Vagina (tissue), 2 donors: ENCODE measurements at places on chromosomes 3 and 15. TPM values are rescaled to one million over a fixed set of nuclear protein-coding genes. Genes with fewer than 3 reads are reported as not detected.
A peak's percentile ranks its signal among the peaks of the same experiment; 100 is the strongest.

Gene ASB14
- total RNA-seq, result not detected

Gene GOLGA8M
- 10.8 TPM for total RNA-seq

DNA sequence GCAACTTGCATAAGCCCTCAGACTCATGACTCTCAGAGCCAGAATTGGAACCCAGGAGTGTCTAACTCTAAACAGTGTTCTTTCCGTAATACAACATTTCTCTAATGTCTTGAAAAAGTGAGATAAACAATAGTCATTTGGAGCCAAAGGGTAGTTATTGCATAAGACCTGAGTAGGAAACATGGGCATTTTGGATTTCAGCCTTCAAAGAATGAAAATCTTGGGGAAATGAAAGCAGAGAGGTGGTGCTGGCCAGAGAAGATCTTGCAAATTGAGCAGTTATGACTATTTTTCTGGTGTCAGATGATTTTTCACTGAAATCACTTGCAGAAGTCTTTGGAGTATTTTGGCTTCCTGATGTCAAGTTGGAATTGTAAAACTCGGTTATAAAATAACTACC is 379.4 kb downstream of the DIPK2A start:
- H3K27me3 ChIP-seq, result no peaks in the 10 kb centered on the region
- no peak for DNase-seq
- no peak overlapping the region for H3K27ac ChIP-seq
- no peak overlapping the region for H3K4me3 ChIP-seq
- no peaks in the 10 kb centered on the region for H3K4me1 ChIP-seq
- H3K36me3 ChIP-seq, result no peaks in the 10 kb centered on the region

- H3K4me1 ChIP-seq, result peaks cover 17% of the 10 kb centered on the region
- H3K27ac ChIP-seq, result no peak overlapping the region
- no peaks in the 10 kb centered on the region for H3K36me3 ChIP-seq
Observed at GRCh38 chr15:33125894-33126537, 68.5 kb downstream of the FMN1 start.

DNA sequence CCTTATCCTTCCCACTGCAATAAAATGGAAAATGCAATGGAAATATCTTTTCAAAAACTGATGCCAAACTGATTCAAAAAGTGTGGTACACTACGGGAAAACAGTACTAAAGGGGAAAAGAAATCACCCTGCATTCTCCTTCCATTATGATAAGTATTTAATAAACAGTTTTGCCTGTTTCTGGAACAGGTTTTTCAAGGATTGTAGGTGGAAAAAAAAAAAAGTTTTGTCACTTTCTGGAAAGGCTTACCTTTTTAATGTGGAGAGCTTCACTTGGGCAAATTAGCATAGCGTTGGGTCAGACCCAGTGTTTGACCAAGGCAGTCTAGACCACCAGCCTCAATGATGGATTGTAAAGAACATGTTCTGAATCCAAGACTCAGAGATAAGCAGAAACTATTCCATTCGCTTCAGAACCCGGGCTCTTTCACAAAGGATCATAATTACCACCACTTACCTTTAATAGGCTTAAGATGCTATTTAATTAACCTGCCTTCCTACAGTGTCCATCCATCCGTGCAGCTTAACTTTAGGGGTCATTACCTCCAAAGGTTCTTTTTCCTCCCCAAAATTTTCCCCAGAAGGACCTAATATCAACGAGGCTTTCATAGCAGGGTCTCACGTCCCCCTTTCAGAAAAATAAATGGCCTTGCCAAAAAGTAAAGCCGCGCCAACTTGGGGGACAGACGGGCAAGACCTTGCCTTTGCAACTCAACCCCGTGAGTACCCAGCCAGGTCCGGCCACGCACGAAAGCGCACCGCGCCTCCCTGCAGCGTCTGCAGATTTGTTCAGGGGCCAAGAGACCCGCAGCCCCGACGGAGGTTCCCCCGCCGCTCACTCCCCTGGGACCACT is 1.0 kb downstream of the DCBLD2 start:
- H3K4me3 ChIP-seq, result peak overlapping the region; percentile 85
- H3K27me3 ChIP-seq, result no peaks in the 10 kb centered on the region
- no peak for DNase-seq
- H3K4me1 ChIP-seq, result peaks cover 16% of the 10 kb centered on the region
- no peaks in the 10 kb centered on the region for H3K36me3 ChIP-seq
- H3K27ac ChIP-seq, result peak overlapping the region; percentile 86

GRCh38 chr3:151236736-151237135 is 33.7 kb upstream of the GPR171 start:
- no peaks in the 10 kb centered on the region for H3K4me1 ChIP-seq
- no peak overlapping the region for H3K27ac ChIP-seq
- no peak for DNase-seq
- H3K27me3 ChIP-seq, result no peaks in the 10 kb centered on the region
- no peak overlapping the region for H3K4me3 ChIP-seq

Gene LRRC49
- 8.8 TPM for total RNA-seq

Gene ARPC4
- 124 TPM for total RNA-seq

- no peaks in the 10 kb centered on the region for H3K27me3 ChIP-seq
- no peak overlapping the region for H3K4me3 ChIP-seq
- no peaks in the 10 kb centered on the region for H3K36me3 ChIP-seq
- no peak overlapping the region for H3K27ac ChIP-seq
Observed at GRCh38 chr3:102790747-102791325, 356.0 kb downstream of the ZPLD1 start.

Gene ZIC1
- not detected for total RNA-seq

- H3K4me3 ChIP-seq, result no peak overlapping the region
- H3K36me3 ChIP-seq, result peaks cover 6% of the 10 kb centered on the region
- peaks cover 22% of the 10 kb centered on the region for H3K4me1 ChIP-seq
Observed at GRCh38 chr3:129829640-129830039, 63.9 kb downstream of the TMCC1 start.

DNA sequence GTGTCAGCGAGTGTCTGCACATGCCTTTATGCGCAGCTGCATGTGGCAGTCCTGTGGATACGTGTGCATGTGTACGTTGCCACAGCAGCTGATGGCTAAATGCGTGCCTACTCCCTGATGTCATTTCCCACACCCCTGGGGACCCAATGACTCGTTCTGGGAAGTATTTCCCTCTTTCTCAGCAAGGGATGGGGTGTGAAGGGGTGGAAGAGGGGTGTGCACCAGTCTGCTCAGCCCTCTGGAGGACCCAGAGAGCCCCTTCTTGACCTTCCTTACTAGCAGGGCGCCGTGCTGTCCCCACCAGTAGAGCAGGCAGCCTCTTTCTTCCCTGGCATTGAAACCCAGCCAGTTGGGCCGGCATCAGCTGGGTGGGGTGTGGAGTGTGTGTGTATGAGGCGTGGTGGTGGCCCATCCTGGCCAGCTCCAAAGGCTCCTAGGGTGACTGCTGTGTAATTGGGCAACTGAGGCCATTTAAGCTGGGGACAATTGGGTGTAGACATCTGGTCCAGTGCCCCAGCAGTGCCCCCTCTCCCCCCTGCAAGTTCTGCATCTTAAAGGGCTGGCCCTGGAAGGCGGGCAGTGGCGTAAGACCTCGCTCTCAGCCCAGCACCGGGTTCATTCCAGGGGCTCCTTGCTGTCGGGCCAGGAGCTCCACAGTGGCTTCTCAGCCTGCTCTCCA is 19.2 kb downstream of the SNX33 start:
- peak overlapping the region; percentile 91 for H3K27ac ChIP-seq
- DNase-seq, result no peak
- no peaks in the 10 kb centered on the region for H3K27me3 ChIP-seq
- no peak overlapping the region for H3K4me3 ChIP-seq

Gene SCN11A
- not detected for total RNA-seq

- H3K4me3 ChIP-seq, result no peak overlapping the region
- H3K27me3 ChIP-seq, result no peaks in the 10 kb centered on the region
- no peaks in the 10 kb centered on the region for H3K4me1 ChIP-seq
- DNase-seq, result no peak
- no peaks in the 10 kb centered on the region for H3K36me3 ChIP-seq
- H3K27ac ChIP-seq, result no peak overlapping the region
Observed at GRCh38 chr3:128572644-128573105, 77.9 kb downstream of the RPN1 start.

DNA sequence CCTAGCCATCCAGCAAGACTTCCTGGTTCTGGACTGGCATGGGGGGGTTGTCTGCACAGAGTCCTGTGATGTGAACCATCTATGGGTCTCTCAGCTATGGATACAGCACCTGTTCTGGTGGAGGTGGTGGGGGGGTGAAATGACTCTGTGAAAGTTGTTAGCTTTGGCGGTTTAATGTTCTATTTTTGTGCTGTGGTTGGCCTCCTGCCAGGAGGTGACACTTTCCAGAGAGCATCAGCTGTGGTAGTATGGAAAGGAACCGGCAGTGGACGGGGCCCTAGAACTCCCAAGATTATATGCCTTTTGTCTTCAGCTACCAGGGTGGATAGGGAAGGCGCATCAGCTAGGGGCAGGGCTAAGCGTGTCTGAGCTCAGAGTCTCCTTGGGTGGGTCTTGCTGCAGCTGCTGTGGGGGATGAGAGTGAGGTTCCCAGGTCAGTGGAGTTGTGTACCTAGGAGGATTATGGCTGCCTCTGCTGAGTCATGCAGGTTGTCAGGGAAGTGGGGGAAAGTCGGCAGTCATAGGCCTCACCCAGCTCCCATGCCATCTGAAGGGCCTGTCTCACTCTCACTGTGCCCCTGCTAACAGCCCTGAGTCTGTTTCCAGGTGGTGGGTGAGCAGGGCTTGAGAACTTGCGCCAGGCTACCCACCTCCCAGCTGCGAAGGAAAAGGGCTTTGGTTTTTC is 7.1 kb upstream of the LARS2 start:
- peaks cover 7% of the 10 kb centered on the region for H3K4me1 ChIP-seq
- H3K27ac ChIP-seq, result no peak overlapping the region
- H3K36me3 ChIP-seq, result no peaks in the 10 kb centered on the region
- H3K4me3 ChIP-seq, result no peak overlapping the region
- no peaks in the 10 kb centered on the region for H3K27me3 ChIP-seq

Gene DLEC1
- total RNA-seq, result 0.25 TPM

Gene CCR5
- 3.9 TPM for total RNA-seq

Gene SLC28A1
- total RNA-seq, result not detected

Gene EFCC1
- 3.7 TPM for total RNA-seq

GRCh38 chr15:70669006-70669602 is 94.3 kb downstream of the UACA start:
- no peak overlapping the region for H3K27ac ChIP-seq
- peaks cover 4% of the 10 kb centered on the region for H3K4me1 ChIP-seq
- DNase-seq, result no peak
- no peak overlapping the region for H3K4me3 ChIP-seq
- H3K27me3 ChIP-seq, result no peaks in the 10 kb centered on the region

- DNase-seq, result no peak
- H3K4me1 ChIP-seq, result no peaks in the 10 kb centered on the region
- no peaks in the 10 kb centered on the region for H3K27me3 ChIP-seq
- H3K36me3 ChIP-seq, result no peaks in the 10 kb centered on the region
Observed at GRCh38 chr15:67855842-67856241, 16.0 kb upstream of the RNU6-1 start.

DNA sequence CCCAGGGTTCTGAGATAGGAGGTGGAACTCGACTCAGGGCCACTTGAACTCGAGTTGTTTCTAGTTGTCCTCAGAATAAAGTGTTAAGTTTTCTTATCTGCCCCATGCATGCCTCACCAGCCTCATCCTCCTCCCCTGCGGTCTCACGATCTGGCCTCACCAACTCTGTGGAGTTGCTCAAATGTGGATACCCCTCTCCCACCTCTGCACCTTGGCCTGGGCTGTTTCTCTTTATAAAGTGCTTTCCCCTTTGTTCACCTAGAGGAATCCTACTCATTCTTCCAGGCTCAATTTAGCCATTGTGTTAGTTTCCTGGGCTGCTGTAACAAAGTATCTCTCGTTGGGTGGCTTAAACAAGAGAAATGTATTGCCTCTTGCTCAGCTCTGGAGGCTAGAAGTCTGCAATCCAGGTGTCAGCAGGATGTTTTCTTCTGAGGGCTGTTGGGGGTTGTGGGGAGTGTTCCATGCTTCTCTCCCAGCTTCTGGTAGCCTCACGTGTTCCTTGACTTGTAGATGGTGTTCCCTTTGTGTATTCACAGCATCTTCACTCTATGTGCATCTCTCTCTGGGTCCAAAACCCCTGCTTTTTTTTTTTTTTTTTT is 100.7 kb downstream of the MEX3B start:
- H3K36me3 ChIP-seq, result no peaks in the 10 kb centered on the region
- H3K27me3 ChIP-seq, result no peaks in the 10 kb centered on the region
- H3K4me3 ChIP-seq, result no peak overlapping the region
- H3K4me1 ChIP-seq, result peaks cover 5% of the 10 kb centered on the region
- H3K27ac ChIP-seq, result no peak overlapping the region

Gene CCR1
- total RNA-seq, result 7.1 TPM

Gene ADAMTS9
- 118 TPM for total RNA-seq
